ENCODE measurements at places on chromosomes 7 and 10.

DNA sequence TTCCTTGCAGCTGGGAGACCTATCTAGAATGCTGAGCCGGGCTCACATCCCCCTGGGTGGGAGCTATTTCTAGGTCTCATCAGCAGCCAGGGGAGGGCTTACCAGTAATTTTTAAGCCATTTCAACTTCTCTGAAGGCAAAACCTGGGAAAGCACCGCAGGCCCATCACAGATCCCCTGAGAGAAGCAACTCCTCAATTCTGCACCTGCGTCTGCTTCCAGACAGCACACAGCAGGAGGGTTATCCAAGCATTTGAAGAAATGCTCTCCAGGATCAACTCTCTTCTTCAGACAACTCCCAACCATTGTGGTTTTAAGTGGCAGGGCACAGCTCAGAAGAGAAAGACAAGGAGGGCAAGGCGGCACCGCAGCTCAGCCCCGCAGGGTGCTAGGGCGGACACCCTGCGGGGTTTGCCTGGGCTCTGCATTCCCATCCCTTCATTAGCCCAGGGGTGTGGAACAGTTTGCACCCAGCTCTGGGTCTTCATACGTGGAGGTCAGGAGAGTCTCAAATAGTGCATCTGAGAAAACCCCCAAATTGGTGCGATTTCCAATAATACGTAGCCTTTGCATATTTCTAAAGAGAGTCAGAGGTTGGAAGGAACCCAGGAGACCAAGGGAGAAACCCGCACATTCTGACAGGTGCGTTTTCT is 618.7 kb downstream of the DNAJB6 start:
- no peak for DNase-seq

- DNase-seq, result no peak
Observed at GRCh38 chr10:66058594-66058993, 867.2 kb upstream of the LRRTM3 start.

- DNase-seq, result no peak
Observed at GRCh38 chr10:15426558-15426957, 55.5 kb upstream of the FAM171A1 start.

- DNase-seq, result no peak
Observed at GRCh38 chr7:148472406-148472805, 118.2 kb upstream of the C7orf33 start.

DNA sequence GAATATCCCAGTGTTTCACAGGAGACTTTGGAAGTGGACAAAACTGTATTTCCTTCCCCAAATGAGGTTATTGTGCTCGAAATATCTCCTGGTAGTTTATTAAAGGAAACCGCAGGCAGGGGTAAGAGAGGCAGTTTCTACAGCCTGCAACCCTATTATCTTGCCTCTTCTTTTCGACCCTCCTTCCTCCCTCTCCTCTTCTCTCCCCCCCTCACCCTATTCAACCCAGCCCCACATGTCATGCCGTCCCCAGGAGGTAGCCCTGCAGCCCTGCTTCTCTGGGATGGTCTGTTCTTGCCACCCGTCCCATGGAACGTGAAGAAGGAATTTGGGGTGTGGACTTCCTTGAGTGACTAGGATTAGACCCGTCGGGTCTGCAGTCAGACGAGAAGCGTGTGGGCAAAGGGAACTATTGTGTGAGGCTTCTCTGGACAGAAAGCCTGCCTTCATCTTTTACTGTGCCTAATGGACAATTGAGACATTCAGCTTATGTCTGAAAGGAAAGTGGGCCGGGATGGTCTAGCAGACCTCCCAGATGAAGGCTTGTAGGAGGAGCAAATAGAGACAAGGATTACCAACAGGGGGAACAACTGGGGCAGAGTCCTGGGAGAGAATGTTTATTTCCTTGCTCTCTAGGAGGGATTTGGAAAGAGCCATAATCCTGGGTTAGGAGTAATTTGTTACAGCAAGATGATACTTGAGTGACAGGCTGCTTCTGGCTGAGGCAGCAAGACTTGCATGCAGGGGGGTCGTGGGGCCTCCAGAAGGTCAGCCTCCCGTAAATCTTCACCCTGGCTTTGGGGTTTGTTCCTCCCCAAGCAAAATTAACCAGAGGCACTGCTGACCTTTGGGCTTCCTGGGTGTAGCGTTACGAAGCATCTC is 77.8 kb downstream of the TCF7L2 start:
- DNase-seq, result no peak

GRCh38 chr7:15915686-15916293 is 229.3 kb upstream of the MEOX2 start:
- no peak for DNase-seq

All from ELR (cell line).